Right ventricle myocardium superior (tissue), 1 donor: ENCODE measurements at places on chromosomes 11 and 22. TPM values are rescaled to one million over a fixed set of nuclear protein-coding genes. Genes with fewer than 3 reads are reported as not detected.

Gene CCDC116
- 0.24 TPM for total RNA-seq

Gene SHISAL1
- 1.3 TPM for total RNA-seq

DNA sequence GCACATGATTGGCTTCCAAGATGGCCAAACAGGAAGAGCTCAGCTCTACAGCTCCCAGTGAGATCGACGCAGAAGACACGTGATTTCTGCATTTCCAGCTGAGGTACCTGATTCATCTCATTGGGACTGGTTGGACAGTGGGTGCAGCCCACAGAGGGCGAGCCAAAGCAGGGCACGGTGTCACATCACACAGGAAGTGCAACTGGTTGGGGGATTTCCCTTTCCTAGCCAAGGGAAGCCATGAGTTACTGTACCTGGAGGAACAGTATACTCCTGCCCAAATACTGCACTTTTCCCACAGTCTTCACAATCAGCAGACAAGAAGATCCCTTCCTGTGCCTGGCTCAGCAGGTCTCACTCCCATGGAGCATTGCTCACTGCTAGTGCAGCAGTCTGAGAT lies 131.2 kb downstream of the DLG2 start:
- DNase-seq: no peak

DNA sequence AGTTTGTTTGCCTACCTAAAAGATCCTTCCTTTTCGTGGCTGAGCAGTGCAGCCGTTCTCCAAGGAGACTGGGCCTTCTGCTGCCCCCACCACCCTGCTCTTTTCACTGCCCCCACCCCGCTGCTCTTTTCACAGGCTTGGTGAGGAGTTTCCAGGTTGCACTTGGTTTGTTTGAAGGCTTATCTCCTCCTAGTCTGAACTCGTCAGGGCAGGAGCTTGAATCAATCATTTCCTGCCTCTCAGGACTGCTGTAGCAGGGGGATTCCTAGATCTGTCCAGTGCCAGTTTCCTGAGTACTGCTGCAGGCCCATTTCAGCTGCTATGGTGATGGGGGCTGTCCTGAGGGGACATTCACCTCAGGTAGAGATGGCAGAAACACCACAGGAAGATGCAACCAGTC lies 10.0 kb downstream of the MED15 start:
- DNase-seq: no peak

Gene VPREB1
- not detected for total RNA-seq

GRCh38 chr11:22558664-22559063 lies 67.0 kb downstream of the FANCF start:
- no peak for DNase-seq

Gene SF1
- total RNA-seq: 182 TPM

Gene IL18
- total RNA-seq: 1.9 TPM

Gene PRR5
- 2.9 TPM for total RNA-seq

GRCh38 chr11:61034704-61035525 lies 63.4 kb downstream of the CD6 start:
- DNase-seq: peak; percentile 22

GRCh38 chr11:19849947-19850593 lies 137.4 kb downstream of the NAV2 start:
- no peak for DNase-seq

DNA sequence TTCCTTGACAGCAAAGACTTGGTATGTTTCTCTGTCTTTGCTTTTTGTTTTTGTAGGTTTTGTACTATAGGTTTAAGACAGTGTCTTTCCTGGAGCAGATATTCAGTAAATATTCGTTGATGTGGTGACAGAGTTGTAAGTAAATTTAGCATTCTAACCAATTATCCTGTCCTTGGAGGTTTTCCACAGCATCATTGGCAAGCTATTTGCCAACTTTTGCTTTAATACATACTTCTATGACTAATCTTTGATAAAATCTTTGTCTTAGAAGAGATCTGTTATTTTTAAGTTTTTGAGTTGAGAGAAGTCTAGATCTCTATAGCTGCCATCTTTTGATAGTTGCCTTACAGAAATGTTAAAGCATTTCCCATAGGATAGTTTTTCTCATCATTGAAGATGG lies 3.8 kb downstream of the USP47 start:
- no peak for DNase-seq

Gene PDGFD
- 8.9 TPM for total RNA-seq

DNA sequence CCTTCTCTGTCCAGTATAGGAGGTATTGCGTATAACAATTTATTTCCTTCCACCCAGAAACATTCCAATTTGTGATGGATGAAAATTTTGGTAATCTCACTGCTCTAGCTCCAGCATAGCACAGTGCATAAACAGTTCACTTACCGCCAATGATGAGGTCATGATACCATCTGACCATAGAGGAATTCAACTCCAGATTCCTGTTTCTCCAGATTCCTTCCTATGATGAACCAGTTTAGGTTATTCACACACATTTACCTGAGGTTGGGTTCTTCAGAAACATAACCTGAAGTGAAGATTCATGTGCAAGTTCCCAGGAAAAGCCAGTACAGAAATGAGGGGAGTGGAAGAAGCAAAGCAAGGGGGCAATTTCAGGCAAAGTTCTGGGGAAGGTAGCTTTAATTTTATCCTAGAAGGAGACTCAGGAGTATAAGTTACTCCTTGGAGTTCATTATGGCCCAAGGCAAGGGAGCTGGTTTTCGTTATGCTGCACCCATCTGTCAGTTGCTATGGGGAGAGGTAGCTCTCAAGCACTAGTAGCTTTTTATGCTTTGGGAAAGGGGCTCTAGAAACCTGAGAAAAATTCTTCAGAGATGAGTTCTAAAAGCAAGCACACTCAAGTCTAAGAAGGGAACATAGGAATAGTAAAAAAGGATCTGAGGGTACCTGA lies 121.6 kb downstream of the CASP12 start:
- DNase-seq: no peak

- no peak for DNase-seq
These were observed 6.8 kb downstream of the QSER1 start for GRCh38 chr11:32899438-32899837.

GRCh38 chr11:69638941-69639681 lies 1.8 kb upstream of the CCND1 start:
- peak; percentile 94 for DNase-seq

GRCh38 chr11:46666516-46666915 lies 33.9 kb downstream of the ARHGAP1 start:
- no peak for DNase-seq

DNA sequence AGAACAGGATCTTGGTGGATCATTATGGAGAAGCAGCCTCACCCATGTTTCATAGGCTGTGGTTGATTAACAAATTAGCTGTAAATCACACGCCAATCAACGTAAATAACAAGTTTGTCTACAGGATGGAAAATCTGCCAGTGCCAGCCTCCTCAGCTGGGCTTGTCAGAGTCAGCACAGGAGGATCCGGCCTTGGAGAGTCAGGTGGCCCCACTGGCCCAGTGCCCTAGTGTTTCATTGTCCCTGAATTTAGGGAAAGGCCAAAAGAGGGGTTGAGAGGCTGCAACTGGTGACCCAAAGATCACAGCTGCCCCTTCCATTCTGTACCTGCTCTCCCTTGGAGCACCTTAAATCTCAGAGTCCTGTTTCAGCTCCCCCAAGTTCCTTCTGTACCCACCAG lies 42.4 kb downstream of the TRIM29 start:
- no peak for DNase-seq

Gene OR5P2
- not detected for total RNA-seq

Gene FOLH1
- total RNA-seq: 0.27 TPM

Gene ELF5
- not detected for total RNA-seq

DNA sequence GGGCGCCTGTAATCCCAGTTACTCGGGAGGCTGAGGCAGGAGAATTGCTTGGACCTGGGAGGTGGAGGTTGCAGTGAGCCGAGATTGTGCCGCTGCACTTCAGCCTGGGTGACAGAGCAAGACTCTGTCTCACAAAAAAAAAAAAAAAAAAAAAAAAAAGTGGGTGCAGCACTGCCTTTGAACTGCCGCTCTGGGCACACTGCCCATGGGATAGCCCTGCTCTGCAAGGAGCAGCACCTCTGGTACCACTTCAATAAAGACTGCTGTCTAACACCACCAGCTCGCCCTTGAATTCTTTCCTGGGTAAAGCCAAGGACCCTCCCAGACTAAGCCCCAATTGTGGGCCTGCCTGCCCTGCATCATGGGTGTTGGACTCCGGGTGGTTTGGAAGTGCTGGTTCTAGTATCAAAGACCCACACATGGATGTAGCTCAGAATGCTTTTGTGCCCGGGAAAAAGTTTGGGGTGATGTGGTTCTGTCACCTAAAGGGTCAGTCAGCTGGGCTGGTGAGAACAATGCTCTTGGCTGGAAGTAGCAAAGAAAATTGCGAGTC lies 444.3 kb downstream of the TBC1D22A start:
- DNase-seq: no peak

Gene ESAM
- total RNA-seq: 39.0 TPM

Gene AGBL2
- total RNA-seq: 0.35 TPM

- DNase-seq: no peak
These were observed 20.8 kb upstream of the IL18BP start for GRCh38 chr11:71977743-71978418.

DNA sequence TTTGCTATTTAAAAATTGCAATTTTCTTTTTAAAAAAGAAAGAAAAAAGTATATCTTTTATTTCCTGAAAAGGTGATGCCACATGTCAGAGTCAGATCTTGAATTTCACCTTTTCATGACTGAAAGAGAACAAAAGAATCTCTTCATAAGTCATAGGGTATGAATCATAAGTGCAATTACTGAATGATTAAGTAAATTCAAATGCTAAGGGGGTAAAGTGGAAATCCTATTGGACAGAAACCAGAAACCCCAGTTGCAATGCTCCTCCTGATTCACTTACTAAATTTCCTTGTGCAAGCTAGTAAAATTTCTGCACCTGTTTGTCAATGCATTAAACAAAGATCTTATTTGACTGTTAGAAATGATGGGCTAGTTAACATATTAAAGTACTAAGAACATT lies 8.2 kb upstream of the PRRG4 start:
- DNase-seq: no peak

Gene APOL4
- 5.0 TPM for total RNA-seq

- no peak for DNase-seq
These were observed 266.0 kb upstream of the SYN3 start for GRCh38 chr22:33324228-33324627.

Gene HSCB
- total RNA-seq: 9.3 TPM

DNA sequence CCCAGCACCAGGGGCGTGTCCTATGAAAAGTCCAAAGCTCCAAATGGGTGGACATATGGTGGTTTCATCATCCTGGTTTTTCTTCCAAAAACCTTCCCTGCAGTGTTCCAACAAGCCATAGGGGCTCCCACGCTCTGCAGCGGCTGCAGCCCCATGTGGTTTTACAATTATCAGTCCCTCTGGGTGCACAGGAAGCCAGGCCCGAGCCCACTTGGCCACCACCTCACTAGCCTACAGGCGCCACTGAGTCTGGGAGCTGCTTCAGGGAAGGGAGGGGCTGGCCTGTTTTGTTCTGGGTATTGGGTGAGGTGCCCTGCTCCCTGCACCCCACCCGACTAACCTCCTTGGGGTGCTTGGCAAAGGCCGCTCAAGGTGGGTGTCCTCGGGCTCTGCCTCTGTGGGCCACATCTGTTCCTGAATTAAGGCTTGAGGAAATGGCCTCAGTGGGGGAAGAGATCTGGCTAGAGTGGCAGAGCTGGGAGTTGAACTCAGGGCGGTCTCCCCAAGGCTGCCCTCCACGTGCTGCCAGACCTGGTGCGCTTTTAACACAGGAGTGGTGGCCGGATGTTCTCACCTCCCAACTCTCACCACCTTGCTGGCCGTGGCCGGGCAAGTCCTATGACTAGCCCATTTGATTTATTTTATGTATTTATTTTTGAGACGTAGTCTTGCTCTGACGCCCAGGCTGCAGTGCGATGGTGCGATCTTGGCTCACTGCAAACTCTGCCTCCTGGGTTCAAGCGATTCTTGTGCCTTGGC lies 5.3 kb upstream of the CDC42BPG start:
- DNase-seq: peak; percentile 73

DNA sequence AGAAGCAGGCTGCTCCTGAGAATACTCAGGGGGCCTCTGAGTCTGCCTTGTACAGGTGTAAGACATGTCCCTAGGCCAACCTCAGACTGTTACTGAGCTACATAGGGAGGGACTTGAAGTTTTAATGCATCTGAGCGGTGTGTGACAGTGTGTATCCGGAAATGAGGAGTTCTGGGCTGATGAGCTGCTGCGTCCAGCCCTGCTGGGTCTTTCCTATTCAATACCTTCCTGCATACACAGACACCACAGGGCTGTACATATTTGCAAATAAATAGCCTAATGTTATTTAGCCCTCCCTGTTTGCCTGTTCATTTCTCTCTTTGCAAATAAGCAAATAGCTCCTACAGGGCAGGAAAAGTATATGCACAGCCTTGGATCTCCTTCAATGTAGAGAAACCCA lies 134.7 kb upstream of the KIRREL3 start:
- DNase-seq: no peak
